ENCODE measurements at places on chromosomes 12 and 14.

DNA sequence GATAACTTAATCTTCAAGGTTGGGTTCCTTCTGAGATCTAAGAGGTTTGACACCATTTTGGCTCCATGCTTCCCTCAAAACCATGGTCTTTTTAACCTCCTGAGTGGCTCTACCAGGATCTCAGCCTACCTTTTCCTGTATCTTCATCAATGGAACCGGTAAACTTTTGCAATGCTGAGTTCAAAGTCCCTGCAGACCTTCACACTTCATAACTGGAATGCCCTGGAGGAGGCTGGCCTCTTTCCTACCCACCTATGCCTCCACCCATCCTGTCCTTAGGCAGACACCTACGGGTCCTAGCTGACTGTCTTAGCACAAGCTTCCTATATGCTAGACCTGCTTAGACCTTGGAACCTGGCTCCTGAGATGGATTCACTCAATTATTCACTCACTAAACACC is 89.5 kb upstream of the EEA1 start:
- no peak for DNase-seq

GRCh38 chr12:96514328-96514727 is 25.0 kb downstream of the CFAP54 start:
- DNase-seq, result no peak

- no peak for DNase-seq
These were observed 39.1 kb downstream of the WDR20 start for GRCh38 chr14:102178806-102179205.

- DNase-seq, result peak; percentile 95
These were observed 38.5 kb upstream of the FGF6 start for GRCh38 chr12:4483885-4484823.

Measured in epithelial cell of esophagus (primary cell).